ENCODE measurements at places on chromosomes 7 and 10. TPM values are rescaled to one million over a fixed set of nuclear protein-coding genes. Genes with fewer than 3 reads are reported as not detected.

DNA sequence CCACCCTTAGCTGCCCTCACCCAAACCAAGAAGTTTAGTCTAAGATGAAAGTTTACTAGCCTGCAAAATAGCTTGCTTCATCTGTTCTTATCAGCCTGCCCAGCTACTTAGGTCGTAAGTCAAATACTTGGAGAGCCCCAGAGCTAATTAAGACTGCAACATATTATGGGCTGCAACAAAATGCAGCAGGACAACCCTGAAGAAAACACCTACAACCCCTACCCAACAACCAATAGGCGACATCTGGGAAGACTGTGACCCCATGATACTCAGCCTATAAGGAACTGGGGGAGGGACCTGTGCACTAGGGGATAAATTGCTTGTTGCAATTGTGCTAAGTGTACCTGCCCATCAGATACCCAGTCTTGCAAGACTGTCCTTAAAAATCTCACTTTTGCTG lies 64.1 kb downstream of the LYZL2 start:
- DNase-seq = no peak

- DNase-seq = no peak
Observed at GRCh38 chr7:120207037-120207436, 65.9 kb upstream of the KCND2 start.

DNA sequence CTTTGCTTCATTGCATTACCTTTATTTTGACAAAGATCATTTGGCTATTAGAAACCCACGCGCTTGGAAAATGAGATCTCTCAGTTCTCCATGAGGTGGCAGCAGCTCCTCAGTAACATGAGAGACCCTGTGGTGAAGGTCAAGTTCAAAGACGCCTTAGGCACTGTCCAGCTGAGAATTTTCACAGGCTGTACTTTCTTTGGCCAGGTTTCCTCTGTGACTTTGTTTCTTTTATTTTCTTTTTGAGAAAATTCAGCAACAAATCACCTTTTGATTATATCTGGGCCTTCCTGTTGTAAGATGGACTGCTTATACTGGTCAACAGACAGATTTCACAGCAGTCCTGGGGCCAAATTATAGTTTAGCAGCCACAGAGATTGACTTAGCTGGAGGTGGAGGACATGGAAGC lies 54.5 kb downstream of the RAB18 start:
- peak; percentile 76 for DNase-seq

The PHYHIPL gene
- not detected for total RNA-seq

- no peak for DNase-seq
Observed at GRCh38 chr7:70353330-70353945, 755.2 kb downstream of the AUTS2 start.

The MKX gene
- 15.0 TPM for total RNA-seq

DNA sequence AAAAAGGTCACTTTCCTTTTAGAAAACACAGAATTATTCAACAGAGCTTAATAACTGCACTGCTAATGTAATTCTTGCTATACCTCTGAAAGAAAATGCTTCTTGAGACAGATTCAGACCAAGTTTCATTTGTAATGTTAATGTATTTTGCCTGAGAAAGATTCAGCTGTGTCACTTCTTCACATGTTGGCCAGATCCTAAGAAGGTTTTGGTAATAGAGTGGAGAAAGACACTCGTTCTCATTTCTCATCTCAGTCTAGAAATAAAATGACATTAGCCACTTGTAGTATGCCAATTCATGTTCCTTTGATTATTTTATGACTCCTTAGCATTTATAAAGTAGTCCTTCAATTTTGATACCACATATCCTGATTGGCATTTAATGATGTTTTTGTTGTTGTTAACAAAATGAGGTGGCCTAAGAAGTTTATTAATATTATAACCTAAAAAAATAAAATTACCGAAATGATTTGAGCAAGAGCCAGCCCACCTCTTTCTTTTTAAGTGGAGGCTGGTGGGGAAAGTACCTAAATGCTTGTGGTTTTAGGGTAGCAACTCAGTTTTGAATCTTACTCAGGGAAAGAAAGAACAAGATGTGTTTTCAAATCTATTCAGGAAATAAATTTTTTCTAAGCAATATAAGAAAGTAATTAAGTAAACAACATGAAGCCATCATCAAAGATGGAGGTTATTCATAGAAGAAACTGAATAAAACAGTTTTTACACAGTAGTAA lies 16.4 kb upstream of the ELAPOR2 start:
- DNase-seq = no peak

The PSD gene
- 5.3 TPM for total RNA-seq

- no peak for DNase-seq
Observed at GRCh38 chr10:71004176-71005075, 116.1 kb upstream of the PCBD1 start.

DNA sequence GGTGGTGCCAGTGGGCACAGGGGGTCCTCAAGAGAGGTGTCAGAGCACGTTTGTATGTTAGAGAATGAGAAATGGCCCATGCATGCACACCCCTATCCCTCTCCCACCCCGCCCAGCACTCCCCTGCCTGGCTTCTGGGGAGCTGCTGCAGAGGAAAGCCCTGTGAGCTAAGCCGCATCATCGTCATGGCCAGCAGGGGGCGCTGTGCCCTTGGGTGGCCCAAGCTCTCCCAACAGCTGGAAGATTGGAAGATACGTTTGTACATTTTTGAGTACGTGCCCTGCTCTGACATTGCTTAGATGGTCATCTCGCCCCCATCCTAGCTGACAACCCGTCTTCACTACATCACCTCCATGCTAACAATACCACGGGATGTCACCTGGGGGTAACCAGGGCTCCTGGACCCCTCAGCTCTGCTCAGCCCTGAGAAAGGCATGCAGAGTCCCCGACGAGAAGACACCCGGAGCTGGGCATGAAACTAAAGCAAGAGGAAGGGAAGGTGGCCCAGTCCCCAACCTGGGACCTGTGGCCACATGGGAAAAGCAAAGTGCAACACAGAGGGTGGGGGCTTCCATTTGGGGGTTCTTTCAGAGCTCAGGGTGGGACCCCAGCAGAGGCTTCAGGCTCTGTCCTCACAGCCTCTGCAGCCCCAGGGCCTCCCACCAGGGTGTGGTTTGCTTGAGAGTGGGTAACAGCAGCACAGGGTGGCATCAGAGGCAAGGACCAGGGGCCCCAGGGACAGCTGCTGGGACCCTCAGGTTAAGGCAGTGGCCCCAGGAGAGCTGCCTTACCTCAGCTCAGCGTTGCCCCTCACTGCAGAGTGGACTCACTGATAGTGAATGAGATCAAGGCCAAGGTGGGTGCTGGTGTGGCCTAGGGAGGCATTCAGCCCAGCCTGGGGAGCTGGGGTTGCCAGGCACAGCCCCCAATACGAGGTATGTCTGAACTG lies 136.6 kb downstream of the PTPN20 start:
- DNase-seq = peak; percentile 78

DNA sequence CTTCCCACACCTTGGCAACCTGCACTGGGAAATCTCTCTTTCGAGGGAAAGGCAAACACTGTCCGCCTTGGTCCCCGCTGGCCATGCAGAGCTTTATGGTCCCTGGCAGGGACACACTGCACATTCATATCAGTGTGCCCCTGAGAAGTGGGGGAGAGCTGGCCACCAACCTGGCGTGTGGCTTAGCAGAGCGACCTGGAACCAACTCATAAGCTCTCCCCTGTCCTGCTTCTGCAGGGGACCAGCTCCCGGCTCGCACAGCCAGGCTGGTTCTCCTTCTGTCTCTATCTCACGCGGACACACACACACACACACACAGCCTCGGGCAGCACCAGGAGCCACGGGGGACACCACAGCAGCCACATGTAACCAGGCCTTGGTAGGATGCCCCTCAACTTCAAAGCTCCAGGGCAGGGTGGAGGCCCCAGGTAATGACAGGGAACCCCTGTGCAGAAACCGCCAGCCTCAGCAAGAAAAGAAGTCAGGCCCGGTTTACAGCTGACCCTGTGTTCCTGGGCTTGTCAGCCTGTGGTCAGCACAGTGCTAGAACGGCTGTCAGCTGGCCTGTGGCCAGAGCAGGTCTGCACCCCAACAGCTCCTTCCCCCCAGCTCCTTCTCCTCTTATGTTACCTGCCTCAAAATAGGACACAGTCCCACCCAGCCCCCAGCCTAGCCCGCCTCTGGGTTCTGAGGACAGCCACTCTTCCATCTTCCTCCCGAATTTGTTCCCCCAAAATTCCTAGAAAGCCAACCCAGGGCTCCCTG lies 69.3 kb downstream of the OAT start:
- DNase-seq = no peak

GRCh38 chr7:16320099-16320660 lies 101.2 kb downstream of the CRPPA start:
- DNase-seq = no peak

- no peak for DNase-seq
Observed at GRCh38 chr10:9003122-9003521, 948.6 kb downstream of the GATA3 start.

The GIMAP1 gene
- under 0.01 TPM for total RNA-seq

DNA sequence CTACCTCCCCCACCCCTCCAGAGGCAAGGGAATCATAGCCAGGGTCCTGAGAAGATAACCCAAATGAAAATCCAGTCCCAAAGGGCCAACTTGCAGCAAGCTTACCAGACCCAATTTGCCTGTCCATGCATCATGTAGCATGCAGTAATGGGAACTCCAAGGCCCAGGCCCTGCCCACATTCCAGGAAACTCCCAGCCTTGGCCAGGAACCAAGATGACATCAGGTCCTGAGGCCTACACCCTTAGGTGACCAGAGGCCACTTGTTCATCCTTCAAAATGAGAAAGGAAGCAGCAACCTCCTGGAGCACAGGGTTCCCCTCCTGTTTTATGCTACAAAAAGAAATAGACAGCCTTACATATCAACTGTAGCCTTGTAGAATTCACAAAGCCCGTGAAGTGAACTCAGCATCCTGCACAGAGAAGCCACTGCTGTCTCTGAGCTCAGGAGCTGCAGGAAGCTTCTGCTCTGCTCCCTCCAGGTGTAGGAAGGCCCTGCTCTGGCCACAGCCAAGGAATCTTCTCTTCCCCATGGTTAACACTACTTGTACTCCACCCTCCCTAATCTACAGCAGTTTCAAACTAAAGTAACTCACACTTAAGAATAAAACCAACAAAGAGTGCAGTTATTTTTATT lies 30.3 kb upstream of the GRB10 start:
- DNase-seq = peak; percentile 77

The CALHM2 gene
- 35.8 TPM for total RNA-seq

DNA sequence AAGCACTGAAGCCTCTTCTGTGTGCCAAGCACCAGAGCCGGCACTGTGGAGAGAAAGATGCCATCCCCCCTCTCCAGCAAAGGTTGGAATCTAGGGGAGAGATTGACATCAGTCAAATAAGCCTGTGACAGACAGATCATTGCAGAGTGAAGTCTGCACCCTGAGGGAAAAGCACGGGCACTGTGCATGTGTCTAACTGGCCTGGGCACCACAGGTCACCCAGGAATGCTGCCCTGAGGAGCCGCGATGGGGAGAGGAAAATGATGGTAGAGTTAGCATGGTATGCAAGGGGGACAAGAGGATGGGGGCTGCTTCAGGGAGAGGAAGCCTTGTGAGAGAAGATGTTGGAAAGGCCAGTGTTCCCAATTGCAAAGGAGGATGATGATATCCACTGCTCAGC lies 261.0 kb downstream of the GRID1 start:
- no peak for DNase-seq

DNA sequence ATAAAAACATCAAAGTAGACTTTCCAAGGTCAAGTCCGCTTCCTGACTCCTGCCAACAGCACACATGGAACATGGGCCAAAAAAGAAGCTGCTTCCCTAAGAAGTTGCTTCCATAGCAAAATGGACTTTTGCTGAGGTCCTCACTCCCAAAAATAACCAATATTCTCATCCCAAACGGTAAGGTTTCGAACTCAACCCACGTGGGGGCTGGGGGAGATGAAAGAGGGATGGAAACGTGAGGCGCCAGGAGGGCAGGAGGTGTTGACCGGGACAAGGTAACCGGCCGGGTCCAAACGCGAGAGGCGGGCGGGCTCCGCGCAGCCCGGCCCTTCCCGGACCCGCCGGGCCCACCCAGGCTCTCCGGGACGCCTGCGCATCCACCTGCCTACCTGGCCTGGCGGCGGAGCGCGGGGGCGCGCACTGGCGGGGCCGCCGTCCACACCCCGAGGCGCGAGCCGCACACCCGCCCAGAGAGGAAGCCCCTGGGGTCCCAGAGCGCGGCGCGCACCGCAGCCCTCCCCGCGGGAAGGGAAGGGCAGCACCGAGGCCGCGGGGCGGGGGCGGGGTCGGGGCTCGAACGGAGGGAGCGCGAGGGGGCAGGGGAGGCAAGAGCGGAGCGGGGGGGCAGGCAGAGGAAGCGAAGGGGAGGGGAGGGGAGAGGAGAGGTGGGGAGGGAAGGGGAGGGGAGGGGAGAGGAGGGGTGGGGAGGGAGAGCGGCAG lies 742 bp downstream of the LMBR1 start:
- no peak for DNase-seq

The GPR22 gene
- not detected for total RNA-seq

GRCh38 chr10:35208536-35208935 lies 81.9 kb downstream of the CREM start:
- DNase-seq = no peak

DNA sequence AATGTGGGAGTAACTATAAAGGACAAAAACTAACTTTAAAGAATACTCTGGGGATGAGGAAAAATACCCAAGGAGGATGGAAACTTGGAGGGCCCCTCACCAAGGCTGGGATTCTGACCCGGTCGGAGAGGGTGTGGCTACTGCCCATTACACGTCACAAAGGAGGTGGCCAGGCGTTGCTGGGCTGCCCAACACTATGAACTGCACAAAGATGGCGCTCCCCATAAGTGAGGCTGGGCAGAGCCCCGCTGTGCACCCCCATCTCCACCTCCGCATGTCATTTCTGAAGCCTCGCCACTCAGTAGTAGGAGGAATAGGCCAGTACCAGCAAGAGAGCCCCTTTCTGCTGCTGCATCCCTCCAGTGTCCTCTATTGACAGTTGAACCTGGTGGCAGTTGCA lies 290.1 kb upstream of the ZNF32 start:
- DNase-seq = no peak

The ITGA8 gene
- total RNA-seq = 1.3 TPM

GRCh38 chr7:20535541-20535940 lies 79.9 kb upstream of the ABCB5 start:
- no peak for DNase-seq

- DNase-seq = peak; percentile 26
Observed at GRCh38 chr10:74910241-74910975, 84.0 kb downstream of the KAT6B start.

The KCP gene
- total RNA-seq = 0.50 TPM

DNA sequence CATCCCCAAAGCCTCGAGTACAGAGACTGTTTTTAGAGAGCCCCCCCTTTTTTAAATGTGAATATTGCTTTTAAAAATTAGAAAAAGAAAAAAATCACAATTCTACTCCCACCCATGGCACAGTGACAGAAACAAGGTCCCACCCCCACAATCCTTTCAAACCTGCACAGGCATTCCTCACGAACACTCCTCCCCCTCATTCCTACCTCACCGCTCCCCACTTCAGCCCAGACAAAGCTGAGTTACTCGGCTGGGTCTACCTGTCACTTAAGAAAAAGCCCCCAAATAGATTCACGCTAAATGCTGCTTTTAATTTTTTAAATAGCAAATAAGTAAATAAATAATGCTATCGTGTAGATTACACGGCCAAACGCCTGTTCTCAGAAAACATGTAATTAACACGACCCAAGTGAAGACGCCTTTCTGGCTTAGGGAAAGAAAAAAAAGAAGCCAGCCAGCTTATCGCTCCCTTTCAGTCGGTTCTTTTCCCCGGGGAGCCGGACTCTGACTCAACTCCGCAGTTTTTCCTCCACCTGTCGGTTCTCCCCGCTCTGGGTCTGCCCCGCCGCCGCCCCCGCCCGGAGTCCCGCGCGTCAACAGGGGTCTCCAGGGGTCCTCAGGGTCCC lies 739 bp downstream of the MPP7 start:
- peak; percentile 42 for DNase-seq
